ENCODE measurements at places on chromosomes 1 and 21.

GRCh38 chr1:15957221-15958095 lies 18.4 kb downstream of the ZBTB17 start:
- no peak for DNase-seq

DNA sequence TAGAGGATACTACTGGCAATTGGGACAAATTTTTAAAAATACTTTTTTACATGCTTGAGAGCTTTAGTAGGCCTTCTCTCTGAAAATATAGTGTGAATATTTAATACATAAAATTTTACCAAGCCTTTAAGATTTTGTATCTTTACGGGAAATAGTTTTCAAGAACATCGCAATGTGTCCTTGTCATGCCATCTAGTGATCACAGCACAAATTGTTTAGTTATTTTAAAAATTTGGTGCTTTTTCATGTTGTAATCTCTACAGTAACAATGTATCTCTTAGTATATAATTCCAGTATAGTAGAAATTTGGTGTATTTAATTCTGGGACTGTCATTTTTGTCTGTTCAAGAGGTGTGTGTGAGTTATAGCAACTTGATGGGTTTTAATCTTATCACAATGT lies 6.7 kb downstream of the CDC7 start:
- DNase-seq: no peak

DNA sequence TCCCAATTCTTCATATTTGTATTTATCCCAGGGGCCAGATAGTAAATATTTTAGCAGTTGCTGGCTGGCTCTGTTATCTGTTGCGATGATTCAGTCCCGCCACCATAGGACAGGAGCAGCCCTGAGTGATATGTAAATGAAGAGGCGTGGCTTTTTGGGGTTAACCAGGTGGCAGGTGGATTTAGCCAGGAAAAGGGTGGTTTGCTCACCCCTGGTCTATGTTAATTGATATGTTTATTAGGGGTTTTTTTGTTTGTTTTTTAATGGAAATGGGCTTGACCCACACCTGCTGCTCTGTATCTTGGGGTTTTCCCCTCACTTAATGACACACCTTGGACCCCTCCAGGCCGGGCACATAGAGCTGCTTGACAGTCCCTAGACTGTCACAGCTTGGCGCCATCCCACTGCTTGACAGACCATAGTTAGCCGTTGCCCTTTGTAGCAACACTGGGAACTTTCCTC lies 62.8 kb downstream of the PIK3CD start:
- no peak for DNase-seq

- no peak for DNase-seq
Measured at GRCh38 chr1:23167353-23168078, 1.1 kb downstream of the LUZP1 start.

- DNase-seq: no peak
Measured at GRCh38 chr1:39446986-39447567, 44.4 kb upstream of the BMP8A start.

DNA sequence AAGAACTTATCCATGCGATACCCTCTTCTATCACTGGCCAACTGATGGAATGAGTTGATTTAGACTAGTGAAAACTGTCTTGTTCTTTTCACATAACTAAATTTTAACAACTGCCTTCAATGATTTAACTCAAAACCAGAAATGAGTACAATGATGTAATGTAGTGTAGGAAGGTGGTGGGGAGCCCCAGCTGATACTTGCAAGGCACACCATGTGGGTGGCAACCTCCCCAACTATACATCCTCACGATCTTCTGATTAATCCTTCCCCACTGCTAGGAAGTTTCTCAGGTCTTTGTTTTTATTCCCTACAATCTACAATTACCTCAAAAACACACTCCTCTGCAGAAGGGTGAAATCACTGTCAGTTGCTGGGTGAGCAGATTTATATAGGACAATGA lies 100.7 kb downstream of the KCTD3 start:
- DNase-seq: no peak

DNA sequence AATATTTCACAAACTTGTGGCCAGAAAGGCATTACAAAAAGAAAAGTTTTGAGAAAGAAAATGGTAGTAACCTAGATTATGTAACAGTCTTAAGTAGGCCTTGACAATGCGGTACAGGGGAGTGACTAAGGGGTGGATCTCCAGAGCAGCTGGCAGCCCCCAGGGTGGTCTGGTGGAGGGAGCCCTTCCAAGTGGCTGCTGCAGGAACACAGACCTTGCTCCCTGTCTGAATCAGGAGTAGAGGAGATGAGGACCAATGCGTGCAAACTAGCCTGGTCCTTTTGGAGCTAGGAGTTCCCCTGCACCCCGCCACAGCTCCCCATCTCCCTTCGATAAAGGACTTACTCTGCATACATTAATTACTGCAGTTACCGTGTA lies 189.0 kb downstream of the NFIA start:
- no peak for DNase-seq

DNA sequence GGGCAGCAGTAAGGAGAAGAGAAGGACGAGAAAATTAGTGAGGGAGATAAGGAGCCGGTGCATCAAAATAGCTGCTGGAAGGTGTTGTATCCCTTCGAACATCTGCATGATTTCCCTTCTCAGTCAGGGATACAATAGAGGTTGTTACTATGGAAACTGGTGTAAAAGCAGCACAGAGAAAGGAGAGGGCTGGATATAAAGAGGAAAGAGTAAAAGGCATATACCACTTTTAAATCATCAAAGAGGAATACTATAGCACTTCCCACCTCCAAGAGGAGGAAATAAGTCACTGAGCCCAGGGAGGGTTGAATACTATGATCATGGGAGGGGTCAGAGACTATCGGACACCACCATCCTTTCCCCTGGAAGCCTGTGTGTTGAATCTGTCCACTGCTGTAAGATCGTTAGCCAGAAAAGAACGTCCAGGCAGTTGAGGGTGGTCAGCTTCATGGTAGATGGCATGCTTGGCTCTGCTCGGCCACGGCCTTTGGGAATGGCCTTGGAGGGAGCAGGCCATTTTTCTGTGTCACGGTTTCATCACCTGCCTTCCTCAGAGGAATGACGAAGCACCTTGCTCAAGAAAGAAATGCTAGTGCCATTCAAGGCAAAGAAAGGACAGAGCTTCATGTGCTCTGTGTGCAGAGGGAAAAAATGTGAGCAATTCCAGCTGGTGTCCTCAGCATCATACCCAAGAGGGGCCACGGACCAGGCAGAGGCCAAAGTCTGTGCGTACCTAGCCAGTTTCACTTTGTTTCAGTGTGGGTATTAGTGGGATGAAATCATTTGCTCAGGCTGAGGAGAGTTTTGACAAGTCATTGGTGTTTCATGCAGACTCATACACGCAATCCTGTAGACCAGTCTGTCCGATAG lies 64.2 kb downstream of the IRF2BP2 start:
- DNase-seq: no peak

- no peak for DNase-seq
Measured at GRCh38 chr1:216815260-216816131, 92.3 kb upstream of the ESRRG start.

DNA sequence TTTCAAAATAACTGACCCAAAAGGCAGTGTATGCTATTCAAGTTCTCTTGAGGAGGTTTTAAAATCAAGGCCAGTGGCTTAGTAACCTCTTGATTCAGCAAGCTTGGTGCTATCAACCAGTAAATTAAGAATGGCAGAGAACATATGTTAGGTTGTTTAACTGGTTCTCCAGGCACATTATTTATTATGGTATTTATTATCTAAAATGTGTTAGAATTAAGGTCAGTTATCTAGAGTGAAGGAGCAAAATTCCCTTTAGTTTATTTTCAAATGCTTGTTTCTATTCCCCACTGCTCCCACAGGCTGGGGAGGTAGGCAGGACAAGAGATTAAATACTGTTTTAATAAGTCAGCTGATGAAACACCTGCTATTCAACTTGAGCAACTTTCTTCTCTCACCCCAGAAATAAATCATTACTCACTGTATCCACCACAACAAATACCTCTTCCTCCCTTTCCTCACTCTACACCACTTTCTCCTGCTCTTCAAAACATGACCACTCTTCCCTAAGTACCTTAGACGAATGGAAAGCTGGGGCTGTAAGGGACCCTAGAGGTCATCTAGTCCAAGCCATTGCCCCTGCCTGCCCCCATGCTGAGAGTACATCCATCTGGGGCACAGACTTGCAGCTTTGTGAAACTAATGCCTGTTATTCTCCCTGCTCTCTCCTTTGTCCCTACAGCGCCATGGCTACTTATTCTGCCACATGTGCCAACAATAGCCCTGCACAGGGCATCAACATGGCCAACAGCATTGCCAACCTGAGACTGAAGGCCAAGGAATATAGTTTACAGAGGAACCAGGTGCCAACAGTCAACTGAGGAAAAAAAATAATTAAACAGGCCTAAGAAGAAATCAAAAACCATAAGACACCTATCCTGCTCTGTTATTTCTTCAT lies 71.7 kb downstream of the PRRX1 start:
- no peak for DNase-seq

GRCh38 chr1:234579967-234580366 lies 30.0 kb downstream of the IRF2BP2 start:
- no peak for DNase-seq

DNA sequence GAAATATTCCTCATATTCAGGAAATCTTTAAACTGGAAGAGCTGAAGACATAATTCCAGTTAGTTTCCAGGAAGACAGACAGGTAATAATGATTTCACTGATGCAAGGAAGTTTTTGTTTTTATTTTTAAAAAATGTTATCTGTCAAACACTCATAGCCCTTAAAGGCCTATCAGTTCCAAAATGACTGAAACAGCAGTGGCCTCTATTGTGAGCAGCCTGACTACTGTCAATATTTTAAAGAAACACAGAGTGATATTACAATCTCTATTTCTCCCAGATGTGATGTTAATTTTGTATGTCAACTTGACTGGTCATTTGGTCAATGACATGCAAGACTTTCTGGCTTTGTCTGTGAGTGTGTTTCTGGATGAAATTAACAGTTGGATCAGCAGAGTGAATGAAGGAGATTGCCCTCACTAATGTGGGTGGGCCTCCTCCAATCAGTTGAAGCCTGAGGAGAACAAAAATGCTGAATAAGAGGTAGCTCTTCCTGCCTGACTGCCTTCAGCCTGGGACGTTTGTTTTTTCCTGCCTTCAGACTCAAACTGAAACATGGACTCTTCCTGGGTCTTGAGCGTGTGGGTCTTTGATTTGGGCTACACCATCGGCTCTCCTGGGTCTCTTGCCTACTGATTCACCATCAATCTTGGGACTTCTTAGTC lies 31.3 kb upstream of the SLC30A10 start:
- no peak for DNase-seq

DNA sequence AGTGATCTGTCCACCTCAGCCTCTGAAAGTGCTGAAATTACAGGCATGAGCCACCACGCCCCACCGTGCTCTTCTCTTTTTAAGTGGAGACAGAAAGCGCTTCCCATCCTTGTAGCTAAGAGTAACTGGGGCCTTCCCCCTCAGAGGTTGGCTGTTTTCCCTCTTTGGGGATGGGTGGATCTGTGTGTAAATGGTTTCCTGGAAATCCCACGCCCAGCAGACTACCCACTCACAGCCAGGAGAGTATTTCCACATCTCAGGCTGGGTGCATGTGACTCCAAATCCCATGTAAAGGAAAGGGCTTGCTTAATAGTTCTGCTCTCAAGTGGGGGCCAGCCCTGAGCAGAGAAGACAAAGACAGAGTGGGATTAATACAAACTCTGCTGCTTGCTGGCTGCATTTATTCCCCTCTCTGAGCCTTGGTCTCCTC lies 19.6 kb upstream of the TCEA3 start:
- no peak for DNase-seq

DNA sequence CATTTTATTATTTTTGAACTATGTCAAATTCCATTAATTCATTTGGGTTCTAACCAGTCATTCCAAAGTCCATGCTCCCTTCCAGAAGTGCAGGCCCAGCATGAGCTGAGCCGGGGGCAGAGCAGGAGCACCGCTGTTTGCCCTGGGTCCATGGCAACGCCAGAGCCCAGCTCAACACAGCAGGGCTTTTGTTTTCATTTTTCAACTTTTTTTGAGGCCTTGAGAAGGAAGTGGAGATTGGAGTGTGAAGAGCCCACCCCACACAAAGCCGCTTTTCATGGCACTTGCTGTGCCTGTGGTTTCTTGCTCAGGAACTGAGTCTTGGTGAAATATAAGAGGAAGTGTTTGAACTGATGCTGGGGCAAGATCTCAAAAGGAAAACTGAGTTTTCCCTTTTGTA lies 13.2 kb upstream of the PRMT2 start:
- peak; percentile 12 for DNase-seq

DNA sequence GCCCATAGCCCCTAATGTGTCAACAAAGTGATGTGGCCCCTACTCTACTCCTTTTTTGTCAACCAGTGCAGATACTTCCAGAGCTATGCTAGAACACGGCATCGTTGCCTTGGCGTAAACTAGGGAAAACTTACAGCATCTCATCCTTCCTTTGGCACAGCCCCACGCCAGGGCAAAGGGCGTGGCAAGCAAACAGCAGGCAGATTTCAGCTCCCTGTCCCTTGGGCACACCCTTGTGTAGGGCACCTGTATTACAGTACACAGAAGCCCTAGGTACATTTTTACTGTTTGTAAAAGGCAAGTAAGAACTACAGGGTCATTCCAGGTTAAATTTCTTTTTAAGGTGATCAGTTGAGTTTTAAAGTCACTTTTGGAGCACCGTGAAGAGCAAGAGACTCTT lies 29.3 kb downstream of the PRDX6 start:
- DNase-seq: no peak

DNA sequence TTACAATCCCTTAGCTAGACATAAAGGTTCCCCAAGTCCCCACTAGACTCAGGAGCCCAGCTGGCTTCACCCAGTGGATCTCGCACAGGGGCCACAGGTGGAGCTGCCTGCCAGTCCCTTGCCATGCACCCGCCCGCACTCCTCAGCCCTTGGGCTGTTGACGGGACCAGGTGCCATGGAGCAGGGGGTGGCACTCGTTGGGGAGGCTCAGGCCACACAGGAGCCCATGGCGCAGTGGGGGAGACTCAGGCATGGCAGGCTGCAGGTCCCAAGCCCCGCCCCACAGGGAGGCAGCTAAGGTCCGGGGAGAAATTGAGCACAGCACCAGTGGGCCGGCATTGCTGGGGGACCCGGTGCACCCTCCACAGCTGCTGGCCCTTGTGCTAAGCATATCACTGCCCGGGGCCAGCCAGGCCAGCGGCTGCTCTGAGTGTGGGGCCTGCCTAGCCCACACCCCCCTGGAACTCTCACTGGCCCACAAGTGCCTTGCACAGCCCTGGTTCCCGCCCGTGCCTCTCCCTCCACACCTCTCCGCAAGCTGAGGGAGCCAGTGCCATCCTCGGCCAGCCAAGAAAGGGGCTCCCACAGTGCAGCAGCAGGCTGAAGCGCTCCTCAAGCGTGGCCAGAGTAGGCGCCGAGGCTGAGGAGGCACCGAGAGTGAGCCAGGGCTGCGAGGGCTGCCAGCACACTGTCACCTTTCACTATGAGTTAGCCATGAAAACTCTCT lies 117.8 kb downstream of the LIPI start:
- no peak for DNase-seq

- DNase-seq: no peak
Measured at GRCh38 chr1:85577419-85578320, 2.9 kb upstream of the CCN1 start.

- no peak for DNase-seq
Measured at GRCh38 chr1:68322837-68323687, 90.7 kb upstream of the WLS start.

GRCh38 chr1:53254011-53254640 lies 15.8 kb upstream of the MAGOH start:
- DNase-seq: no peak

- no peak for DNase-seq
Measured at GRCh38 chr1:207619871-207620542, 24.9 kb upstream of the CR1L start.

All from activated CD8-positive, alpha-beta memory T cell treated with anti-CD3 and anti-CD28 coated beads for 1 hour (primary cell).